ENCODE measurements at places on chromosomes 1 and 21. TPM values are rescaled to one million over a fixed set of nuclear protein-coding genes. Genes with fewer than 3 reads are reported as not detected.

The C2CD4D gene
- total RNA-seq = 0.33 TPM

DNA sequence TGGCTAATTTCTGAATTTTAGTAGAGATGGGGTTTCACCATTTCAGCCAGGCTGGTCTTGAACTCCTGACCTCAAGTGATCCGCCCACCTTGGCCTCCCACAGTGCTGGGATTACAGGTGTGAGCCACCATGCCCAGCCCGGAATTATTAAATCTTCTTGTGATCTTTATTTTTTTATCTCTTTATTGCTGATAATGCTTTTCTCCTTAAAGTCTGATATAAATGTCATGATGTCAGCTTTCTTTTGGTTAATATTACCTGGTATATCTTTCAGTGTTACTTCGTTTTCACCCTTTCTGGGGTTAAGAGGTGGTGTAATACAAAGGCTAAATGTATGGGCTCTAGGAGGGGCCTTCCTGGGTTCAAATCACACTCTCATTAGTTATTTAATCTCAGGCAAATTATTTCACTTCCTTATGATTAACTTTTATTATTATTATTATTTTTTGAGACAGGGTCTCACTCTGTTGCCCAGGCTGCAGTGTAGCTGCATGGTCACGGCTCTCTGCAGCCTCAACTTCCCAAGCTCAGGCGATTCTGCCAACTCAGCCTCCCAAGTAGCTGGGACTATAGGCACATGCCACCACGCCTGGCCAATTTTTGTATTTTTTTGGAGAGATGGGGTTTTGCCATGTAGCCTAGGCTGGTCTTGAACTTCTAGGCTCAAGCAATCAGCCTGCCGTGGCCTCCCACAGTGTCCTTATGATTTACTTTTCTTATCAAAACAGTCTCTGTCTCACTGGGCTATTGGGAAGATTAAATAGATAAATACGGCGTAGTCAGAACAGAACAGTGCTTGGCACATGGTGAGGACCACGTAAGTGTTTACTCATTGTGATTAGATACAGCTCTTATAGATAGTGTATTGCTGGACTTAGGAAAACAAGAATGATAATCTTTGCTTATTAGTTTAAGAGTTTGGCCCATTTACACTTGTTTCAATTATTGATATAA is 216.5 kb downstream of the URB2 start:
- no peak for DNase-seq

DNA sequence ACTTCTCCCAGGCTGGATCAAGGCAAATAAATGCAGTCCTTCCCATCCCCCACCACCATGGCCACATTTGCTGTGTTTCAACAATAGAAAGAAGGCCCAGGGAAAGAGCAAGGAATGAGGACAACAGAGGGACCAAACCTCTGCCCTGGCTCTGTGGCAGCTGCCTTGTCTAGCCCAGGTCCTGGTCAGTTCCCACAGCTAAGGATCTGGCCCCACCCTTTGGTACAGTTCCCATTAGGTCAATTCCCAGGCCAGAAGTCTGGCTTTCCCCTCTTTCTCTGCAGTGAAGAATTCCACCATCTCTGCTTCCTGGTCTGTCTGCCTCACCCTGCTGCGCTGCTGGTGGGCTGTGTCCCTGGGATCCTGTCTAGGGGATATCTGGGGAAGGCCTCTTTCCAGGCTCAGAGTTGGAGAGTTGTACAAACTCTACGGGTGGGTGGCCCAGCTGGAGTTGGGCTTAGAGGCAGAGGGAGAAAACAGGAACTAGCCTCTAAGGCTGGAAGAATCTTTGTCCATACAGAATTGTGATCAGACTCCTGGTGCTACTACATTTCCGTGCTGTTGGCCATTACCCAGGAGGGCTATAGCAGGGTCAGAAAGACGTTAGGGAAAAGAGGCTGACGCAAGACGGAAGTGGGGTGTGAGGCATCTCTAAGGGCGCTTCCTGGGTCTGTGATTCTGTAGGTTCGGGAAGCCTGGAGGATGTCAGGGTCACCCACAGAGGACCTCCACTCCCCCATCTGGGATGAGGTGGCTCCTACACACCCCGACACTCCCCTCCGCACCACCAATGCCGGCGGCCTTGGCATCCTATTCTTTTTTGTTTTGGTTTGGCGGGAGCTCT is 953 bp upstream of the NDUFS2 start:
- DNase-seq = no peak

The DPYD gene
- 16.8 TPM for total RNA-seq

GRCh38 chr1:107076841-107077240 is 20.4 kb downstream of the PRMT6 start:
- DNase-seq = peak; percentile 94

DNA sequence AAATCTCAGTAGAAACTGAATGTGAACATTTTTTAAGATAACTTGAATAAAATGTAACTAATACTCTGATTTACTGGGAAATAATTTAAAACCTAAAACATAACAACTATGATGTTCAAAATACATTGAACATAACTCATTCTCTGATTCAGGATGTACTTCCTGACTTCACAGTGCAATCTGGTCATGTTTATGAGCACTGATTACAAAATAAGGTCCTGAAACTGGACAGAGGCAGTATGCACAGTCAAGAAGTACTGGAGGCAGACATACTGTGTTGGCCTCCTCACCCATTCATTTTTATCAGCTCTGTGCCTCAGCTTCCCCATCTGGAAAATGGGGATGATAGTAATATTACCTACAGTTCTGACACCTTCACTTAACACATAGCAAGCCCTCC is 651.3 kb downstream of the PTPRC start:
- peak; percentile 42 for DNase-seq

The FCRL6 gene
- total RNA-seq = not detected

- DNase-seq = no peak
Observed at GRCh38 chr1:101284021-101284420, 47.2 kb downstream of the S1PR1 start.

The DNAJC6 gene
- total RNA-seq = 6.6 TPM

The SLC9C2 gene
- not detected for total RNA-seq

Measured in mammary epithelial cell (primary cell).